Bronchial epithelial cell (primary cell): ENCODE measurements at places on chromosomes 2 and 18. TPM values are rescaled to one million over a fixed set of nuclear protein-coding genes. Genes with fewer than 3 reads are reported as not detected.

Gene FSHR
- total RNA-seq, result not detected in 2 replicates

Gene PAIP2B
- total RNA-seq, result 1.3 and 5.2 TPM in 2 replicates

GRCh38 chr2:175880-176820 is 87.7 kb downstream of the SH3YL1 start:
- no peak for DNase-seq

Gene B3GNT7
- 0.26 and 0.38 TPM in 2 replicates for total RNA-seq

GRCh38 chr2:1874950-1875349 is 130.6 kb upstream of the PXDN start:
- no peak for DNase-seq
